ENCODE measurements at places on chromosomes 5 and 9.

DNA sequence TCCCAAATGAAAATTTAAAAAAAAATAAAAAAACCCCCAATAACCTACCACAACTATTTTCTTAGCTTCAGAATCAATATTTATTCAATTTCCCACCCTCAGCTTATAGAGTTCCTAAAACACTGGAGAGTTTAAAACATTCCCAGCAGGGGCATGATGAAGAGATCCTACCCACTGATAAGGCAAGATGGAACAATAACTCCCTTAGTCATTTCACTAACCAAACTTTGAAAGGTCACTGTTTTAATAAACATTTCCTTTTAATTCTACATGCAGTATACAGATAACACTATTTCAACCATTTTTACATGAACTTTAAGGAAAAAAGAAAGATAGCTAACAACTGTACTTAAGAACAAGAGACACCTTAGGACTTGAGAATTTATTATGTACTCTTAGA lies 34.9 kb upstream of the ACOT12 start:
- no peak for DNase-seq

DNA sequence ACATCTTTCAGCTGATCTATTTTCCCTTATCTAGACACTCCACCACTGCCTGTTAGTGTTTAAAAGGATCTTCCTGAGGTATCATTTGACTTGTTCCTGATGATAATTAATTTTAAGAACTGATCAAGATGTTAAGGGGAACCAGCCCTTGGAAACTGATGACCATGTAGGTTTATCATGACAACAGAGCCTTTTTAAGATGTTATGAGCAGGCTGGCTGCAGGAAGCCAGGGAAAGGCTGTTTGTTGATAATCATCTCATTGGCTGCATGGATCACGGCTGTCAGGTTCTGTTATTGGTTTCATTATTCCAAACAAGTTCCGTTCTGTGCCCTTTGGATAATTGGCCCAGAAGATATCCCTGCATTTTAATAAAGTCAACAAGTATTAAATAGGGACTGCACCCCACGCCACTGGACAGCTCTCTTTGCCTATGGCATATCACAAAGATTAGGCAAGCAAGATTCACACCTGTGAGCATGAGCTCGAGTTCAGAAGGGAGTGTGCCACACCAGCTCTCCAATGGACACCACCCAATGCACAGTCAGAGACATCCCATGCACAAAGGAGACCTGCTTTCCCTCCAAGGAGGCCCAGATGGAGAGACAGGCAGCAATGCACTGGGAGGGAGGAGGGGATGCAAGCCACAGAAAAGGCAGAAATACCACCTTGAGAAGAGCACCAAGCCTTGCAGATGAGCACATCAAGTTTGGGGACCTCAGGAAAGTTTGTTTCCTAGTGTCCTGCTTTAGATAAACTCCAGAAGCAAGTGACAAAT lies 88.7 kb downstream of the SPOCK1 start:
- DNase-seq: no peak

- DNase-seq: no peak
Measured at GRCh38 chr9:92294297-92294676, 790 bp upstream of the IARS1 start.

- peak; percentile 33 for DNase-seq
Measured at GRCh38 chr5:134113902-134114875, at the start of gene TCF7. TSS of gene TCF7 (plus strand) at chr5:134114681. CDS start at chr5:134114907, 226 bp downstream.

DNA sequence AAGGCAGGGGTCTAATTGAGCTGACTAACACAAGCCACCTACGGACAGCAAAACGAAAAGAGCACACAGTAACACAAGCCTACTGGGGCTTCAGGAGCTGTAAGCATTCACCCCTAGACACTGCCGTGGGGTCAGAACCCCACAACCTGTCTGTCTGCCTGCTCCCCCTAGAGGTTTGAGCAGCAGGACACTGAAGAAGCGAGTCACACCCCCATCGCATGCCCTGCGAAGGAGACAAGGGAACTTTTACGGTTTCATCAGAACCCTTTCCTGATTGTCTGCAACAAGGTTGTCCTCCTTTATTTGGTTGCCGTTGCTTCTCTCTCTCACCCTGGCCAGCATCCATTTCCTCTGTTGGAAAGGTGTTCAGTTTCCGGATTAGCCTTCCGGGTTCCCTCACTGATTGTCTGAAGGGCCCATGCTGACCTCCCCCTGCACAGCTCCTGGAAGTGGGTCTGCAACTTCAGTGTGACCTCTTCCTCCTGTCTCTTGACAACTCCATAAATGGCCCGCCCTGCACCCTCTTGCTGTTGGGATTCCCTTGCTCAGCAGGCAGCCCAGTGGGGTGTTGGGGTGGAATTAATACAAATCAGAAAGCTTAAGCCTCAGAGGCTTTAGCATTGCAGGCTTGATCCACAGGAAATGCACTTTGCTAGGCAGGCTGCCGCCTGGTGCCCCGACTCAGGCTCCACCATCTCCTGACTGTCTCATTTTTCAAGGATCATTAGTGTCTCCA lies 258.9 kb upstream of the TLE4 start:
- DNase-seq: no peak

GRCh38 chr5:10849278-10849677 lies 88.2 kb upstream of the DAP start:
- no peak for DNase-seq

DNA sequence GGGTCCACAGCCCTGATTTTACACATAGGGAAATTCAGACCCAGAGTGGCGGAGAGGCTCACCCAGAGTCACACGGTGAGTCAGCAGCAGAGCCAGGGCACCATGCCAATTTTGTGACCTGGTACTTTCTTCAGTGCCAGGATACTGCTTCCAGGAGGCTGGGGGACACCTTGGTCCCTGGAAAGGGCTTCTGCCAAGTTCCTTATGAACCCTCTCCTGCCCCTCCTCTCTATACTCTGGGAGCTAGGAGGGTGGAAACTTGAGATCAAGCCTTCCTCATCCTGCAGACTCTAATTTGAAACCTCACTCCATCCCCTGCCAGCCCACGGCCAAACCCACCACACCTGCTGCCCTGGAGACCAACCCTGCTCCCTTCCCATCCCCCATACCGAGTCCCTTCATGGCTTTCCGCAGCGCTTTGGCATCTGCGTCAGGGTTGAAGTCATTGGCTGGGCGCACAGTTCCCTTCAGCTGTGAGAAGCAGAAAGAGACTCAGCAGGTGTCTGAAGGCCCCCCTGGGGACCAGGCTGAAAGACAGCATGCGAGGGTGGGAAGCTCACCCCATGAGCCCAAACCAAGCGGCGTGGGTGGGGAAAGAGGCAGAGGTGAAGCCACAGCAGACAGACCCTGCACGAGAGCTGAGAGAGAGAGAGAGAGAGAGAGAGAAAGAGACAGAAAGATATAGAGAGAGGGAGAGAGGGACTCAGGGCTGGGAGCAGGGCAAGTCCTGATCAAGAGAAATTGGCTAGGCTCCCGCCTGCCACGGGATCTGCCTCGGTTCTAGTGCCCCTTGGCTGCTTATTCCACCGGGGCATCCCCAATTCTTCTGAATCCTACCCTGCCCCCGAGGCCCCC lies 33.5 kb downstream of the ANXA6 start:
- DNase-seq: peak; percentile 47

Measured in NCI-H1092 treated with DMSO at 0.1 percent for 48 hours (cell line).